ENCODE measurements at places on chromosomes 11 and 22. TPM values are rescaled to one million over a fixed set of nuclear protein-coding genes. Genes with fewer than 3 reads are reported as not detected.

Gene CBY1
- total RNA-seq, result 15.6 TPM

Gene KRTAP5-1
- total RNA-seq, result not detected

Gene TMEM138
- 47.0 TPM for total RNA-seq

Gene ELF5
- not detected for total RNA-seq

Gene BUD13
- 26.6 TPM for total RNA-seq

DNA sequence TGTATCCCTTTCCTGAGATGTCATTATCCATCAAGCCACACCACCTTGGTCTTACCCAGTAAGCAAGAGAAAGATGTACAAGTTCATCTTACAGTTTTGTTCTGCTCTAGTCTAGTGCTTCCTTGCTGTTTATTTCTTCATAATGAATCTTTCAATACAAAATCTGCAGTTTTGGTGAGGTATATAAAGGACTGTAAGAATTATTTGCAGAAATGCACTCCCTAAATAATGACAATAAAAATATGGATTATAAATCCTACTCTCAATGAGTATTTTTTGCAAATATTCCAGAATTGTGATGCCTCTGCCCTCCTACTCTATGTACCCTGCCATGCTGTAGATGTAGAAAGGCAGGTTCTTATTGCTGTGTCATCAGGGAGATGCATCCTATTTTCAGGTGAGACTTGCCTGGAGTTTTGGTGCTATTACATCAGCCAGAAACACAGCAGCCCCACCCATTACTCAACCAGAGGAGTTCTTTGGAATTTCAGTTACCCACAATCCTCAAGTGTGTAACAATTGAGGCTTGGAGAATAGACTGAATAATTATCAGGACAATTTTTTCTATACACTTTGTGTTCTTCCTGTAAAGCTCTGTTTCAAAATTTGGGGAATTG, at the start of gene OR10S1:
Gene OR10S1 (minus strand): TSS at position 51 of the 617 bp plus-strand sequence. CDS start 117 bp downstream, outside the sequence.
- DNase-seq, result no peak

DNA sequence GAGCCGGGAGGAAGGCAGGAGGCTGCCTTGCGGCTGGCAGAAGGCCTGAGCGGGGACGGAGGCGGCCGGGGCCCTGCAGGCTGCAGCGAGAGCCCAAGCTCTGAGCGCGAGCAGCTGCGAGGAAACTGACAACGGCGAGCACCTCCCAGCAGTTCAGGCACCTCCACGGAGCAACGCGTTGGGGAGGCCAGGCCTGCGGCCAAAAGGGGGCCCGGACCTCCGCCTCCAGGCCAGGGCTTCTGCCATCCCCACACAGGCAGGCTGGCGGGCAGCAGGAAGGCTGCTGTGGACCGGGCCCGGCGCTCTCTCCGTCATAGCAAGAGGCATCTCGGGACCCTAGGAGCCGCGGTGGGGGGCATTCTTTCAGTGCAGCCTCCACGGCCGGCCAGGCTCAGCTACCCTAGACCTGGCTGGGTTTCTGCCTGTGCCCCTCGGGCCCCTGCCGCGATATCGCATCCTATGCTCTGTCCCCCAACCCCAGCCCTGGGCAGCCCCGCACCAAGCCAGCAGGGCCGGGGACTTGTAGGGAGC, 22.9 kb upstream of the SLC22A12 start:
- DNase-seq, result no peak

- no peak for DNase-seq
Observed at GRCh38 chr22:23501261-23501619, 78.8 kb downstream of the IGLL1 start.

DNA sequence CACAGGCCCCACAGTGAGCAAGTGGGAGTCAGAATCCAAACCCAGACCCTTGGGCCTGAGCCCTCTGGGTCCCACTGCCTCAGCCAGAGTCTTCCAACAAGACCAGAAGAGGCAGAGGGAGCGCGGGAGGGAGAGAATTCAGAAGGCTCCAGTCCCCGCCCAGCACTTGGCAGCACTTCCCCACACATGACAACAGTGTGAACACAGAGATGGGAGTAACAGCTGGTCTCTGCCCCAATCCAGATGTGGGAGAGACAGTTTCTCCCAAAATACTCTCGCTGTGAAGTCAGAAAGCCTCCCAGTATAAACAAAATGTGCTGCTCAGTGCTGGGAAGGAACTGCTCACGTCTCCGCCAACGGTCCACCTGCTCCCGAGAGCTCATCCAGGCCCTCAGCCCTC, 219.9 kb downstream of the MN1 start:
- DNase-seq, result no peak

DNA sequence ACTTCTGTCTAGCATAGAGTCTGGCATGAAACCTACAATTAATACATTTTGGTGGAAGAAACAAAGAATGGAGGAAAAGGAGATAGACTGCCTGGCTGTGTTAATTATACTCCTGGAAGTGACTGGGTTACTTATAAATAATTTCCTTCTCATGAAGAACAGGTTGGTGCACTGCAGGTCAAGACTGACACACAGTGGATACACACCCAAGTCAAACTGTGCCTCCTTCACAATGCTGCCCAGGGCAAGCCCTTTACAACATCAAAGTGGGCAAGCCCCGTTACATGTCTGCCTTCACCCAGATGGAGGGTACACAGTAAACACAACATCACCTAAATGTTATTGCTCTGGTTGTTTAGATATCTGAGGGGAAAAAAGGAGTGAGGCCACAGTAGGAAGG, 83.7 kb upstream of the KCNA4 start:
- DNase-seq, result no peak

DNA sequence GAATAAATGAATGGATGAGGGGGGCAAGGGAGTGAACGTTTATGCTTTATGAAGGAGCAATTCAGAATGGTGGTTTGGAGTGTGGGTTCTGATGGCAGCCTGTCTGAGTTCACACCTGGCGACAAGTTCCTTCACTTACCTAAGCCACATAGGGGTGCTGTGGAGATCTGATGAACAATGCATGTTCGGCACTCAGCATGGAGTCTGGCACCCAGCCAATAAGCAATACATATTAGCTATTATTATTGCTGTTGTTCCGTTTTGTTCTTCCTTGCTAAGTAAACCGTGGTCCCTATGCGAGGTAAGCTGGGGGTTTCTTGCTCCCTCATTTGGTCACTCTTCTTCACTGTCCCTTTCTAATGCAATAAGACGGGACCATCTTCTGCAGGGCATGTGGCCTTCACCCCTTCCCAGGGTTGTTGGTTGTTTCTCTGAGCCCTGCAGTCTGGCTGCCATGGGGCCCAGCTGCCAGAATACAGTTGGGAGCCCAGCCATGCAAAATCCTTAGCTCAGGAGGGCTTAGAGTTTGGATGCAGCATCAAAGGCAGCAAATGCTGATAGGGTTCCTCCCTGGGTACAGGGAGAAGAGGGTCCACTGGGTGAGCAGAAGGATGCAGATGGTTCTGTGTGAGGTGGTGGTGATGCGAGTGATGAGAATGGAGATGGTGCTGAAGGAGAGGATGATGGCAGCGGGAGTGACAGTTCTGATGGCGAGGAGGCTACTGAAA, 6.4 kb upstream of the PKNOX2 start:
- DNase-seq, result no peak

DNA sequence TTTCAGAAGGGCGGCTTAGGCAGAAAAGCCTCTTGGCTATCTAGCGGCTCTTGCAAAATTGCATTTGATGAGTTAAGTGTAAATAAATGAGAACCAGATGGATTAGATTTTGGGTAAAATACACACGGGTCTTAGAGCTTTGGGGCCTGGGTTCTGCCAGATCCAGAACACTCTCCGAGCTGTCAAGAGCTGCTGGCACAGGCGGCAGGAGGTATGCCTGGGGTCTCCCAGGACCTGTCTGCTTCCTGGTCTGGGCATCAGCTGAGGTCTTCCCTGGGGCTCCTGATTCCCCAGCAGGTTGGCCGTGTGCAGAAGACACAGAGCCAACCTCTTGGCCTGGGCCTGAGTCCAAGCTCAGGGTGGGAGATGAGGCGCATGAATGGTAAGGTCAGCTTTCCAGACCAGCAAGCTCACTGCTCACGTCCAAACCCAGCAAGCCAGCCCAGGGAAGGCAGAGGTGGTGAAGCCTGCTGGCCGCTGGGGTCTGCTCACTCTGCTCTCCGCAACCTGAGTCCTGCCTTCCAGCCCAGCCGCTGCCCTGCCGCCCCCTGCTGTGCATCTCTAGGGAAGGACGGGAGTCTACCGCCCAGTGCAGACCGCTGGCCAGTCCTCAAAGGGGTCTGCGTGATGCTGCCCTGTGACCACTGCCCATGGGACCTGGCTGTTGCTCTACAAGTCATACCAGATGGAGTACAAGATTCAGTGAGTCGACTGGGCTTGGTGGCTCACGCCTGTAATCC, 44.9 kb downstream of the SCUBE1 start:
- no peak for DNase-seq

- no peak for DNase-seq
Observed at GRCh38 chr11:118319337-118319707, 14.8 kb downstream of the CD3E start.

GRCh38 chr11:79508461-79508860, 67.6 kb upstream of the TENM4 start:
- DNase-seq, result no peak

DNA sequence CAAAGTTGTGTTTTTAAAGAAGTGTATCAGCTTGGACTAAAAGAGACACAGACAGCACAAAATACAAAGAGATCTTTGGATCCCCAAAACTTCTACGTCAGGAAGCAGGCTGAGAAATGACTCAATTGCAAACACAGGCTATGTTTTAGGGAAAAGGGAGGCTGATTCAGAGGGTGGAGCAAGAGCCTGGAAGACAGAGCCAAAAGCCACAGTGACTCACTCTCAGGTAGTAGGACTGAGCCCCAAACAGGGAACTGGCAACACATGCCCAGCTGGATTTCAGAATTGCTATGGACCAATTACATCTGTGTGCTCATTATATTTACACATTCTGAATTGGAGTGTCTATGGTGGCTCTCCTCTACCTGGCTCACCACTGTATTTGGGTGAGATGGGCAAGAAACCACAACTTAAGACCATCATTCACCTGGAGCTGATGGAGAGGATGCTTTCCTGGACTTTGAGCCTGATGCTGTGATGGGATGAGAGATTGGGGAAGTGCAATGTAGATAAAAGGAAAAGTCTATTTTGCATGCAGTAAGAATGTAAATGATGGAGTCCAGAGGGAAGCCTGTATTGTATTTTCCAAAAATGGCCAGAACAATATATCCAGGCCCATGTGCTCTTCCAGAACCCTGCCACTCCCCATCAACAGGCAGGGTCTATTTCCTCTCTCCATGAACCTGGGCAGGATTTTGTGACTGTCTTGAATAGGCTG, 20.8 kb upstream of the LINC01488 start:
- no peak for DNase-seq

DNA sequence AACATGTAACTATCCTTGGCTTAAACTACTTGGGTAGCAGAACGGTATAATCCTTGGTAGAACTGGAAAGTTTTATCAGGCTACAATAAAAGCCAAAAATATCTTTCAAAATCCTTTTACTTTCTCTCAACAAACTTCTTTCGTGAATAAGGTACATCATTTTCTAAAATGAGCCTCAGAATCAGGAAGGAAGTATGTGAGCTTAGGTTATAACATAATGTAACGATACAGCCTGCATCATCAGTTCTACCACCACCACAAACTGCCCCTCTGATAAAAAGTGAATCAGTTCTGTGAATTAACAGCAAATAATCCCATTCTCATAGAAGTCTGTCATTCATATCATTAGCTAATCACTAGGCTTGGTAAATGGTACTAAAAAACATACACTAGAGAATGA, 244.3 kb downstream of the SBF2 start:
- DNase-seq, result no peak

- DNase-seq, result peak; percentile 10
Observed at GRCh38 chr11:71342951-71343827, 90.8 kb upstream of the SHANK2 start.

GRCh38 chr11:93221539-93221938, 23.7 kb upstream of the SLC36A4 start:
- no peak for DNase-seq

DNA sequence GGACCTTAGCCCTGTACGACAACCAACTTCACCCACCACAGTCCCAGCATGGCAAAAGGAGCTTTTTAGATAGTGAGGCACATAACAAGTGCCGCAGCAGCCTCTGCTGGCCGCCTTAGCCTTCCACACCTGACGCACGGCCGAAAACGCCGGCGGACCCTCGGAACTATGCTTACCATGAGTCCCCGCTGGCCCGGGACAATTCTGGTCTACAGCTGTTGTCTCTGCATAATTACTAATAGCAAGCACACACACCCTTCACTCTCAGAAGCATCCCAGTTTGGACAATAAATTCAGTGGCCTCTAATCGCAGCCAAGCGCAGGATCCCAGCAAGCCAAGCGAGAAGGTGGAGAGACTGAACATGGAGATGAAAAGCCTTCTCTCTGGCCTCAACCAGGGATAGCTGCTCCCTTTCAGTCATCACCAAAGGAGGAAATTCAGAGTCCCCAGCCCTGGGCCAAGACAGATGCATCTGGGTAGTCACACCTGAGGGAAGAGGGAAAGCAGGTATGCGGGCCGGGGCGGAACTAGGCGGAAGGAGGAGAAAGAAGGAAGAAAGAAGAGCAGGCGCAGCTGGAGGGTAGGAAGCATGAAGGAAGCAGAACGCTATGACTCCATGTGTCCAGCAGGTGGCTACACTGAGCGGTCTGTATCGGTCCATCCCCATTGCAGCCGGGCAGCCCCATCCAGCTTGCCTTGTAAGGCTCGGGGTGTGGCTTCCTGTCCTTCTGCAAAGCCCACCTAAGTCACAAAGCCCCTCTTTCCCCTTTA, 40.3 kb downstream of the BUD13 start:
- peak; percentile 80 for DNase-seq

DNA sequence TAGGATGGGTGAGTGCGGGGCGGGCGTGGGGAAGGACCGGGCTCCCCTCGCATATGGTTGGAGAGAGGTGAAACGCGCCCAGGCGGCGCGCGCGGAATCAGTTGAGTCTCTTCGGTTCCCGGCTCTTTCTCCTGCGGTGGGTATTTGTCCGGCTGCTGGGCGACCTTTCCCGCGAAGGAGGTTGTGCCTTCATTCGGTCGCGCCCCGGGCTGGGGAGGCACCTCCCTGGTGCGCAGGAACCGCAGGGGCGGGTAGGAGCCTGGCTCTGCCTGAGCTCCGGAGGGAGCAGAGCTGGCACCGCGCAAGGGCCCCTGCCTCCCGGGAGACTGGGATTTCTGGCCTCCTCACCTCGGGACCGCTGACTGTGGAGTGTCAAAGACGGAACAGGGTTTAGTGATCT, 27.5 kb downstream of the SAA4 start:
- DNase-seq, result no peak

GRCh38 chr11:120079750-120080610, 57.9 kb downstream of the TRIM29 start:
- DNase-seq, result peak; percentile 50

- no peak for DNase-seq
Observed at GRCh38 chr11:34890812-34891211, 25.4 kb downstream of the APIP start.

DNA sequence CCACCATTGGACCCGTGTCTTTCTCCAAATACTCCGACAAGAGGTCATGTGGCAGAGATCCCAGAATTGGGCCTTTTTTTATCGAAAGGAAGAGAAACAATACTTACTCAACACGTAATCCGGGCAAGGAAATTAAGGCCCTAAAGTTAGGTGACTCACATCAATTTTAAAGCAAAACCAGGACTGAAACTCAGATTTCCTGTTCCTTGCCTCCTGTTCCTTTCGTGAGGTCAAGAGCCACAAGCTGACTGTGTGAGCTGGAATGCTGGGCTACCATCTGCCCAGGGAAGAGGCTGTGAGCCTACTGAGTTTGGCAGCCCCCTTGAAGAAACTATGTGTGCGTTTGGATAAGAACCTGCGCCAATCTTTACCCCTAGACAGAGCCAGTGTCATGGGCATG, 27.1 kb upstream of the MRGPRX2 start:
- DNase-seq, result no peak

Data from activated CD8-positive, alpha-beta T cell treated with anti-CD3 and anti-CD28 coated beads for 36 hours (primary cell).